T-helper 9 cell (primary cell): ENCODE measurements at places on chromosomes 7 and 10.
A peak's percentile ranks its signal among the peaks of the same experiment; 100 is the strongest.

DNA sequence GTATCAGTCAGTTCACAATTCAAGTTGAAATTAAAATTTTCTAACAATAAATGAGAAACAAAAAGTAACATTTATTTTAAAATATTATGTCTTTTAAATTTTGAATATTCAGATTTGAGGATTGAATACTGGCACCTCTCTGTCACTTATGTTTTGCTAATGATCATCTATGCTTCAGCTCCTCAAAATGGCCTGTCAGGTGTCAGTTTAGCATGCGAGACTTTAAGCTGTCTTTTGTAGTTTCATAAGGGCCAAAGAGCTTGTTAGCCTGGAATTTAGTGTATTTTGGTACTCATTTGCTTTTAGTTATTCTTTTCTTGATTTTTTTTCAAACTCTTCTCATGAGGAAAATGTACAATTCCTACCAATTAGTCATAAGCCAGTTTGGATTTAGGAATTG is 102.0 kb upstream of the RPA3 start:
- no peak for DNase-seq

DNA sequence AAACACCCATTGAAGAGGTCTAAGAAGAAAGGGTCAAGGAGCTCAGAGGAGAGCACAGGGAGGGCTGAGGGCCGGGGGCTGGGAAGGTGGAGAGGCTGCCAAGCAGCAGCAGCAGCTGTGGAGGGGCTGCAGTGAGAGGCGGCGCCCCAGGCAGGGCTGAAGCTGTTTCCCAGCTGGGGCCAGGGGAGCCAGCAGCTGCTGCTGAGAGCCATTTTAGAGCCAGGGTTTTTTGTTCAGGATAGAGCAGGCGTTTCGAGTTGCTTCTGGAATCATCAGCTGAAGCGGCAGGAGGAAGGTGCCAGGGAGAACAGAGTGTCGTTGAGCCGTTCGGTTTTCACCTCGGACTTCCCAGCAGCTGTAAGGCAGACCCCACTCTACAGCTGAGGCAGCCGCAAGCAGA is 62.7 kb downstream of the LANCL2 start:
- DNase-seq, result no peak

DNA sequence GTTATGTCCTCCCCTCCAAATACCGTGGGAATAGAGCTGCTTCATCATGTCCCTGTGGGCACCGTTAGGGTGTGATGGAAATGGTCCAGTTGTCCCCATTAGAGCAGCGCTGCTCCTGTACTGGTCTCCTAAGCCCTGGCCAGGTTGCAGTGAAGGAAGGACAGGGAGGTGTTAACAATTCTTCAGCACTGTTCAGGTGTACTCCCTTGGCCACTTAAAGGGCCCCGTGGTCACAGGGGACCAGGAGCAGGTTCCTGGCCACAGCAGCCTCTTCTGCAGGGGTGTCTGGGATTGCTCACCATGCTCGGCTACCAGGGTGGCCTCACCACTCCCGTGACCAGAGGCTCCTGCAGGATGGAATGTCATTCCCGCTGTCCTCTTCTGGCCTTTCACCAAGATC is 65.8 kb downstream of the MINDY4 start:
- DNase-seq, result no peak

DNA sequence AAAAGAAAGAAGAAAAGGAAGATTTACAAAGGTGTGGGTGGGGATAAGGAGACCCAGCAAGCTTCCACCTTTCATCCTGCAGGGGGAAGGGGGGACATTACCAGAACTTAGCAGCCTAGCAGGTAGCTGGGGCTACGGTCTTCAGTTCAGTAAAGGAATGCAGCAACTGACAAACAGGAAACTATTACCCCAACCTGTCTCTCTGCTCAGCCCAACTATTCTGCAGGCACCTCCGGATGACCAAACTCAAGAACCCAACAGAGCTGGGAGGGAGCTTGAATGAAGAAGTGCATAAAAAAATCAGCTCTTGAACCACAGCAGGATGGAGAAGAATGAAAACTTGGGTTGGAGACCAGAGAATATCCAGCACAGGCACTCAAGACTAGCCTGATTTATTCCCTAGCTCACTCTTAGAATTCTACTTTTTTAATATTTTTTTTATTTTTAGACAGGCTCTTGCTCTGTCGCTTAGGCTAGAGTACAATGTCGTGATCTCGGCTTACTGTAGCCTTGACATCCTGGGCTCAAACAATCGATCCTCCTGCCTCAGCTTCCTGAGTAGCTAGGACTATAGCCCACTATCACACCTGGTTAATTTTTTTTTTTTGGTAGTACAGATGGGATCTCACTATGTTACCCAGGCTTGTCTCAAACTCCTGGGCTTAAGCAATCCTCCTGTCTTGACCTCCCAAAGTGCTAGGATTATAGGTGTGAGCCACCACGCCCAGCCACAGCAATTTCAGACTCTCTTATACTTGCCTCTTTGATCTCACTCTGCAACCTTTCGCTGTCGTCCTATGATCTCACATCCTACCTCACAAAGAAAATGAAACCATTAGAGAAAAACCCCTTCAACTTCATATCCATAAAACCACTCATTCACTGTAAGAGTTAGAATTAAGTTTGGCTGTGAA is 18.5 kb upstream of the C10orf67 start:
- no peak for DNase-seq

- DNase-seq, result no peak
These were observed 235.0 kb upstream of the PTN start for GRCh38 chr7:137578541-137578940.

DNA sequence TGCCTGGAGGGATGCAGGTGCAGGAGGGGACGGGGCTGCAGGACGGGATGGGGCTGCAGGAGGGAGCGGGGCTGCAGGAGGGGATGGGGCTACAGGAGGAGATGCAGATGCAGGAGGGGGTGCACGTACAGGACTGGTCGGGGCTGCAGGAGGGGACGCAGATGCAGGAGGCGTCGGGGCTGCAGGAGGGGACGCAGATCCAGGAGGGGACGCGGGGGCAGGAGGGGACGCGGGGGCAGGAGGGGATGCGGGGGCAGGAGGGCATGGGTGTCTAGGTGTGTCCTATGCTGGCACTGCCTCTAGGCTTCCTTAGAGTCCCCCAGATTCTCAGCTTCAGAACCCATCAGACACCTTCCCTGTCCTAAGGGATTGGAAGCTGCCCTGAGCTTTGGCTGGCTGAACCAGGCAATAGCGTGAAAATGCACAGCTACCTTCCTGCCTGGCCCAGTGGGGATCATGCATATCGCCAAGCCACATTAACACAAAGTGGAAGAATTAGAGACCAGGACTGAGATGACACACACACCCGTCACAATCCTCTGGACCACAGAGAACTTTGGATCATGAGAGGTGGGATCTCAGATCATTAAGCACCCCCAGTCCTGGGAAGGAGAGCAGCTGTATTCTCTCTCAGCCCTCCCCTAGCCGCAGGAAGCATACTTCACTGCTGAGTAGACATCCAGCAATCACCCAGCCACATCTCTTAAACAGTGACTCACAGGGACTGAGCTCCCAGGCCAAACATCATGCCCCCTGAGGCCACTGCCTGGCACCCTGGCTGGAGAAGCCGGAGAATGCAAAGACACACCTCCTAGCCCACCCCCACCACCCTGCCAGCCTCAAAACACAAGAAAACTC is 67.3 kb downstream of the VWA2 start:
- no peak for DNase-seq

GRCh38 chr7:118949031-118949430 is 724.5 kb downstream of the ANKRD7 start:
- DNase-seq, result no peak

- no peak for DNase-seq
These were observed 113.5 kb downstream of the KLF6 start for GRCh38 chr10:3671386-3671955.

GRCh38 chr7:128918016-128918665 is 7.6 kb upstream of the KCP start:
- DNase-seq, result no peak

DNA sequence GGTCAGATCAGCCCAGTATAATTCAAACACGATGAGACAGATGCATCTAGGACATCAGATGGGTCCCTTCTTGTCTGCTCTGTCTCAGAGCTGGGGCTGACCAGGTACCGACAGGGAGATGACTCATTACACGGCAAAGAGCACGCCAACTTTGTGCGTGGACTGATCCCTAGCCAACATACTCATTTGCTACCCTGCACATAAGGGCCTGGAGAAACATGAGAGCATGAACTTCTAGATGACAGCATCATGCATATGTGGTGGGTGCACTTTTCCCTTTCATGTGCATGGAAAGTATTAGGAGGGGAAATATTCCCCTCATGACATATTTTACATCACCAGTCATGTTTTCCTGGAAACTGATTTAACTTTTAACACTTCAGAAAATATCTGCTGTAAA is 35.1 kb upstream of the NPVF start:
- no peak for DNase-seq

GRCh38 chr10:121788717-121789116 is 139.1 kb downstream of the ATE1 start:
- DNase-seq, result no peak

DNA sequence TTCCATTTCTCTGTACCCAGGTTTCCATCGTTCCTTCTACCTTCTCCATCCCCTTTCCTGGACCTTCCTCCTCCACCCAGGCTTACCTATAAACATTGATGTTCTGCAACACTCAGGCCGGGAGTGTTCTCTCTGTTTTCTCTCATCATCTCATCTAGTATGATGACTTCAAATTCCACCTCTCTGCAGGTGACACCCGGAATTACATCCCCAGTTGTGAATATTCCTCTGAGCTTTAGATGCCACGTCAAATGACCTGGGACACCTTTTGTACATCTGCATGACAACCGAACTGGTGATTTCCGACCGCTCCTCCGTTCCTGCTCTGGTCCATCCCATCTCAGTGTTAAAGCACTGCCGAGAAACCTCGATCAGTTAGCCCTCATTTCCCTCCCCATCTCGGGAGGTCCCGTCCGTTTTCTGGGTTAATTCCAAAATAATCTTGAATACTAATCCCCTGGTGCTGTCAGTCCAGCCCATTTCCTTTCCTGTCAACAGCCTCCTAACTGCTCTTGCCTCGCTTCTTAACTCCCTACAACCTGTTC is 76.7 kb upstream of the SAMD8 start:
- no peak for DNase-seq

GRCh38 chr10:122168101-122168500 is 103.0 kb upstream of the BTBD16 start:
- DNase-seq, result no peak

DNA sequence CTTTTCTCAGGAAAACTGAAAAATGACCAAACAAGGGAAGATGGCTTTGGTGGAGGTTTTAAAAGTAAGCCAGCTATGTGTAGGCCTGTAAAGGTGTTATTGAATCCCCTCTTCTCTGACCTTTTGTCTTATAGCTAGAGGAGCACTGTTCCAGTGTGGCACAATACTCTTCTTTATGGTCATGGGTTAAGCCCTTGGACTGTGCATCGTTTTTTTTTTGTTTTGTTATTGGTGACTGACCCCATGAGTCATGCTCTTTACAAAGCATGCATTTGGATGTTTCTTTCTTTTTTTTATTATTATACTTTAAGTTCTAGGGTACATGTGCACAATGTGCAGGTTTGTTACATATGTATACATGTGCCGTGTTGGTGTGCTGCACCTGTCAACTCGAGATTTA is 19.6 kb upstream of the FAM25A start:
- no peak for DNase-seq

GRCh38 chr7:136064081-136064480 is 86.9 kb upstream of the MTPN start:
- no peak for DNase-seq

DNA sequence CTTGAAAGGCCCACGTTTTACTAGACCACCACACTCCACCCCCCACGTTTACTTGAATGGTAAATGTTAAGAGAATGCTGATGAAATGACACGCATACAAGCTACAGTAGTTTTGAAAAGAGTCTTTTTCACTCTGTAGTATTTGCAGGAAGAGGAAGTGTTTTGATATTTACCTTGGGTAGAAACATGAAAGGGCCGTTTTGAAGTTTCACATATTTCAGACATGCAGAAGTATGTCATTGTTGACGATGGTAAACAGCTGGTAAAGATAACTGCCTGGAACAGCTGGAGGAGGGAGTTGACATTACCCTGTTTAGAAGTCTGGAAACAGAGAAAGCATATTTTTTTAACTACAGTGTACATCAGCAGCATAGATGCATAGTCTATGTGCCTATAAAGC is 160.7 kb downstream of the NXPH1 start:
- DNase-seq, result no peak

DNA sequence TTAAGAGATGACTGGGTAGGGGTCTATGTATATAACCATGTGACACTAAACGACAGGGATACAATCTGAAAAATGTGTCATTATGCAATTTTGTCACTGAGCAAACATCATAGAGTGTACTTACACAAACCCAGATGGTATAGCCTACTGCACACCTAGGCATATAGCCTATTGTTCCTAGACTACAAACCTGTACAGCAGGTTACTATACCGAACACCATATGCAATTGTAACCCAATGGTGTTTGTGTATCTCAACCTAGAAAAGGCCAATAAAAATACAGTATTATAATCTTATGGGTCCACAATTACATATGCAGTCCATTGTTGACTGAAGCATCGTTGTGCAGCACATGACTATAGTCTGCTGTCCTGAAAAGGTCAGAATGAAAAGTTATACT is 22.9 kb downstream of the STRIP2 start:
- no peak for DNase-seq

DNA sequence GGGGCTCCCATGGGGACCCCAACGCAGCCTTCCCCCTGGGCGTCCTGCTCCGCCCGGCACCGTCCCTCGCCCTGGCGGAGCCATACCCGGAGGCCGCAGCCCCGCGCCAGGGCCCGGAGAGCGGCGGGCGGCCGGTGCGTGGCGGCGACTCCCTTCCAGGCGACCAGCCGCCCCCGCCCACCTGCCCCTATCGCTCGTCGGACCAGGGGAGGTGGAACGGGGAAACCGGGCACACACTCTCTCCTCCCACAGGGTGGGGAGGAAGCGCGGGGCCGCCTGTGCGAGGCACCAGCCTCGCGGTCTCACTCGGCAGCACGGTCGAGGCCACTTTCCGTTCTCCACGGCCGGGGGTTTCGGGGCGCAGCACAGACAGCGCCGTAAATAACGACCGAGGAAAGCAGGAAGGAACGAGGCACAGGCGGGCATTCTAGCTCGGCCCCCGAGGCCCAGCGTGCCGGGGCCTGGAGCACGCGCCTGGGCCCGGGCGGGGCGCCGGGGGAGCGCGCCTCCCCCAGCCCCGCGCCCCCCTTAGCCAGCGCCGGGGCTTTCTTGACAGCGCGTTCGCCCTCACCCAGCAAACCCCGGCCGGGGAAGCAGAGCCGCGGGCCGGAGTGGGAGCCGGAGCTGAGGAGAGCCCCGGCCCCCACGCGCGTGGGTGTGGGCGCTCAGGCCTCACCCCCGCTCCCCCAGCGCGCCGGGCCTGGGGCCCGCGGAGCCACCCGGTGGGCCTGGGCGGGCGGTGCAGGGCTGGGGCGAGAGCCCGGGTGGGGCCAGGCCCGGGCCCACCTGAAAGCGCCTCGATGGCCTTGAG is 936 bp downstream of the IGF2BP3 start:
- DNase-seq, result peak; percentile 19

DNA sequence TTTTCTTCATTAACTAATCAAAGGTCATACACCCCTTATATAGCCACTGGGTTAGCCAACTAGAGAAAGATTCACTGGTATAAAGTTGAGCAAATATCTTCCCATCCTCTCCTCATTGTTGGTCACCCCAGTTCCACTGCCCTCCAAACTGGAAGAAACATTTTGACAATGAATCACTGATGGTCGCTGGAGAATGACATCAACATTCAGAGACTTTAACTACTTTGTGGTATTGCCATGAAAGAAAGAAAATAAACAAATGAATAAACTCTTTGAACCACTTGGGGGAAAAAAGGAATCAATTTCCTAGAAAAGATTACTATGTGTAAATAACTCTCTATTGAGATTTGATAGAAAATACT is 23.4 kb downstream of the HYCC1 start:
- no peak for DNase-seq

- no peak for DNase-seq
These were observed 138.0 kb downstream of the CDH23 start for GRCh38 chr10:71534568-71535194.

- no peak for DNase-seq
These were observed 261.0 kb downstream of the GRID1 start for GRCh38 chr10:86105640-86106039.
